Stimulated activated naive CD4-positive, alpha-beta T cell treated with Interleukin-2 at 50 U/mL for 16 hours (primary cell): ENCODE measurements at places on chromosomes 3 and 15.
A peak's percentile ranks its signal among the peaks of the same experiment; 100 is the strongest.

DNA sequence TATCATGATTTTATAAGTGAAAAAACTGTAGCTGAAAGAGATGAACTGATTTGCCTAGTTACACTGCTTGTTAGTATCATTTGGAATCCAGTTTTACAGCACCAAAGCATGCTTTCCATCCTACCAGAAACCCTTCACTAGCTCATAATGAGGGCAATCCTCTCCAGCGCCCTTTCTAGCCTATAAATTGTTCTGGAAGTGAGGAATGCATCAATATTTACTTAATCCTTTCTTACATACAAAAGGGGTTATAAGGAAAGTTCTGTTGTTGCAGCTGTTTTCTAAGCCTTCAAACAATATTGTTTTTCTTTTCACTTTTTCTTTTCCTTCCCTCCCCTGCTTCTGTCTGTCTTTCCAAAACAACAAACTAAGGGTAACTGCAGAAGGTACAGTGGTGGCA, 11.0 kb upstream of the PCCB start:
- DNase-seq: no peak

DNA sequence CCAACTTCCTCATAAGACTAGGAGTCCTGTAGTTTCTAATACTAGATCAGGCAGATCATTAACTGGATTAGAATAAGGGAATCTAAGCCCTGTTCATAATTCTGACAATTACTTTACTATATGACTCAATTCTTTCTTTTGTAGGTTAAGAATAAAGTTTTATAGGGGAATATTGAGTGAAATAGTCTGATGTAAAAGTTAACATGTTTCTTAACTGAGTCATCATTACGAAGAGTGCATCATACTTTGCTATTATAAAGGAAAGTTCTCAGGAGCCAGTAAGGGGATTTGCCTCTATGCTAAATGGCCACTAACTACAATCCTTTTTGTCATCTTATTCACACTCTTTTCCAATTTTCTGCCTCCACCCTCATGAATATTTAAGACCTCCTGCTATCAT, 63.1 kb downstream of the POLQ start:
- DNase-seq: no peak

DNA sequence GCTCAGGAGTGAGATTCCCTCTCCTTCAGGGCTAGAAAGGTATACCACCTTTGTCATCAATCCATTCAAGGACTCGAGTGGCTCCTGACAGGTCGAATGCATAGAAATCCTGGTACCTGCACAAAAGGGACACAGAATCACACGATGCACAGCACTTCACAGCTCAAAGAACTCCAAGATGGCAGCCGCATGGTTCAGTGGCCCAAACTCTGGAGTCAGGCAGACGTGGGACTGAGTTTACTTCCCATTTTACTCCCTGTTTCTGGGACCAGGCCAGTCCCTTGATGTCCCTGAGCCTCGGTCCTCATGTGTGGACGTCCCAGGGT, 536 bp downstream of the WDR73 start:
- no peak for DNase-seq

GRCh38 chr15:73318463-73319351, 50.1 kb downstream of the HCN4 start:
- DNase-seq: no peak

DNA sequence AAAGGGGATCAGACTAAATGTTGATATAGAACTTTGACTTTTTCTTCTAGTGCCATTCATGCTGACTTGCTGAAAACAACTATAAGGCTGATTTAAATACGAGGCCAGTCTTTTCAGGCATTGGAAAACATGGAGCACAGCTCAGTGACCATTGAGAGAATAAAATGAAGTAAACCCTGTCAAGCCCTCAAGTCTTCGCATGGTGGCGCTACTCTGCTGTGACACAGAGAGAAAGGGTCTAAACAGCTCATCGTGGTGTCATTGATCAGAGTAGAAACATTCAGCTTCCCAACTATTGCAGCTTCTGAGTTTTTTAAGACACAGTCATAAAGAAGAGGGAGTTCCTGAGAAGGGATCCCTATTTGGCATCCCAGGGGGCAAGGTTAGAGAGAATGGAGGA, 716.2 kb downstream of the DIPK2A start:
- no peak for DNase-seq

GRCh38 chr3:193023218-193023617, 105.6 kb upstream of the MB21D2 start:
- DNase-seq: no peak

GRCh38 chr3:27533261-27533607, 49.0 kb upstream of the SLC4A7 start:
- DNase-seq: no peak

GRCh38 chr3:171620825-171621434, 160.7 kb upstream of the TNIK start:
- no peak for DNase-seq

DNA sequence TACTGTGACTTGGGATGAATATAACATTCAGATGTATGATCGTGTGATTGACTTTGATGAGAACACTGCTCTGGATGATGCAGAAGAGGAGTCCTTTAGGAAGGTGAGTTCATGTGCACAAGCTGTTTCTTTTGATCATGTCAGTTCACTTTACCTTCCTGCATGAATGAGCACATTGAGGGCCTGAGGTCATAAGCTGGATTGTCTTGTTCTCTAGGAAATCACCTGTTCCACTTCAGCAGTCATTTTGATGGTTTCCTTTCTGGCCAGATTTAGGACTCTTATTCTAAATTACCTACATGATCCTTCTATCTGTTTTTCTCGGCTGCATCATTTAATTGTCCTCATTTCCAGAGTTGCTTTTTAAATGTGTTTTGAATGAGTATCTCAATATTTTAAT, 4.1 kb downstream of the RCN2 start:
- no peak for DNase-seq

DNA sequence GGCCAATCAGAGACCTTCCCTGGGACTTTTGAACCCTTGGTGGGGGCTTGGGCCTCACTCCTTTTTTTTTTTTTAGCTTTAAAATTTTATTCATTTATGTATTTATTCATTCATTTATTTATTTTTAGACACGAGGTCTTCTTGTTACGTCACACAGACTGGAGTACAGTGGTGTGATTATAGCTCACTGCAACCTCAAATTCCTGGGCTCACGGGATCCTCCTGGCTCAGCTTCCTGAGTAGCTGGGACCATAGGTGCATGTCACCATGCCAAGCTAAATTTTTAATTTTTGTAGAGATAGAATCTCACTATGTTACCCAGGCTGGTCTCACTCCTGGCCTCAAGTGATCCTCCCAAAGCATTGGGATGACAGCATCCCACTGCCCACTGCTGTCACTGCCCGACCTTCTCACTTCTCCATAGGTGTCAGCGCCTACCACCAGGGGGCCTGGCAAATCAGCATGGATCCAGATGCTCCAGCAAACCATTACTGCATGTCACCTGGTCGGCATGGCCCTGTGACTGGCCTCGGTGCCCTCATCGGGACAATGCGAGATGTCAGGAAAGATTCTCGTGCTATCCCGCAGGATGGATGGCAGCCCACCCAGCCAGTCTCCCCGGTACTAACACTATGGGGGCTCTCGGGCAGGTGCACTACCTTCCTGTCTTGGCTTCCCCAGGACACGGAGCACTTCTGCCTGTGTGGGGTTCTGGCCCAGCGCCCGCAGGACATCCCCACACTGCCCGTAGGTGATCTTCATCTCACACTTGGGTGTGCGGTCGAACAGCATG, 3.0 kb downstream of the MYL3 start:
- DNase-seq: no peak

- no peak for DNase-seq
Measured at GRCh38 chr3:5376761-5377160, 189.3 kb downstream of the EDEM1 start.

GRCh38 chr3:187130346-187131066, 8.8 kb downstream of the RPL39L start:
- peak; percentile 17 for DNase-seq

- no peak for DNase-seq
Measured at GRCh38 chr3:37147666-37148065, 26.7 kb downstream of the LRRFIP2 start.

- no peak for DNase-seq
Measured at GRCh38 chr3:18247139-18247695, 177.9 kb downstream of the SATB1 start.

GRCh38 chr15:51318382-51319150, 19.8 kb downstream of the CYP19A1 start:
- no peak for DNase-seq

DNA sequence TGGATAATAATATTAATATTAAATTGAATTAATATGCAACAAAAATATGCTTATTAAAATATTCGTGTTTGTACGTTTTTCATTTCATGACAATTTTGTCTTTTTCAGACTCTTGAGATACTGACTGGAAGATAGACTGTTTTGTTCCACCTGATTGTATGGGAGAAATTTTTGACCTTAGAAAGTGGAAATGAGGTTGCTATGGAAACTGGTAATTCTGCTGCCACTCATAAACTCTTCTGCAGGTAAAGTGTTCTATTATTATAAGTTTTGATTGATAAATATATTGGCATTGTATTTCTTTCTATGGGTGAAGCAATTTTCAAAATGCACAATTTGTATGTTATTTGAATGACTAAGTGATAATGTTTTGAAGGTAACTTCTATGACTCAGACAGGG, 55.0 kb downstream of the CNTN6 start:
- no peak for DNase-seq

- DNase-seq: no peak
Measured at GRCh38 chr15:27903405-27903804, 195.7 kb downstream of the OCA2 start.

GRCh38 chr3:48835650-48836366, 11.9 kb downstream of the PRKAR2A start:
- no peak for DNase-seq

DNA sequence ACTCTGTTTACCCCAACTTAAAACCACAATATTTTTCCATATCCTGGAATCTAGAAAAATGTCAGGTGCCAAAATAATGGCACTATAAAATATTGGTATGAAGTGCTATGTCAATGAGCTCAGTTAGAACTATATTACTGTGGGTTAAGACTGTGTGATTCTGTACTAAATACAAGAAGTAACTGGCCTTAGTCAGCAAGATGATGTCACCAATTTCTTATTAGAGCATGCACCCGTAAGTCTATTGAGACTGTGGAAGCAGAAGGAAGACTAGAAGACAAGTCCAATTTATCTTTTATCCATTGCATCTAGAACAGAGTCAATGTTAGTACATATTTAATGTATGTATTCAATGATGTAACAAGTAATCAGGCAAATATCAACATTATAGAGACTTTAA, 25.0 kb downstream of the LRRC58 start:
- DNase-seq: no peak

DNA sequence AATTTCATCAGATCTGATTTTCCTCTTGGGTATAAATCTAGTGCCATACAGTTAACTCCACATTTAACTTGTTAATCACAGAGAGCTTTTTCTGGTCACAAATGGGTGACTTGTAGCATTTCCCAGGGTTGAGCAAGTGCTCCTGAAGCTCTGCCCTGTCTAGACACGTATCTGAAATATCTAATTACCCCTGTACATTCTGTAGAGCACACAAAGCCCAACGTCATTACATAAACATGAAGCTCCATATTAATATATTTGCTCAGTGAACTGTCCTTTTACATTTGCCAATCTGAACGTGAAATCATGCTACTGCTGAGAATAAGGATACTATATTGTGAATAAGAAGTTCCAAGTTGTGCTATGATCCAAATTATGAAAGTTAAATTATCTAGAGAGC, 49.0 kb downstream of the THBS1 start:
- no peak for DNase-seq

GRCh38 chr15:59654046-59654445, 3.3 kb downstream of the GTF2A2 start:
- no peak for DNase-seq

DNA sequence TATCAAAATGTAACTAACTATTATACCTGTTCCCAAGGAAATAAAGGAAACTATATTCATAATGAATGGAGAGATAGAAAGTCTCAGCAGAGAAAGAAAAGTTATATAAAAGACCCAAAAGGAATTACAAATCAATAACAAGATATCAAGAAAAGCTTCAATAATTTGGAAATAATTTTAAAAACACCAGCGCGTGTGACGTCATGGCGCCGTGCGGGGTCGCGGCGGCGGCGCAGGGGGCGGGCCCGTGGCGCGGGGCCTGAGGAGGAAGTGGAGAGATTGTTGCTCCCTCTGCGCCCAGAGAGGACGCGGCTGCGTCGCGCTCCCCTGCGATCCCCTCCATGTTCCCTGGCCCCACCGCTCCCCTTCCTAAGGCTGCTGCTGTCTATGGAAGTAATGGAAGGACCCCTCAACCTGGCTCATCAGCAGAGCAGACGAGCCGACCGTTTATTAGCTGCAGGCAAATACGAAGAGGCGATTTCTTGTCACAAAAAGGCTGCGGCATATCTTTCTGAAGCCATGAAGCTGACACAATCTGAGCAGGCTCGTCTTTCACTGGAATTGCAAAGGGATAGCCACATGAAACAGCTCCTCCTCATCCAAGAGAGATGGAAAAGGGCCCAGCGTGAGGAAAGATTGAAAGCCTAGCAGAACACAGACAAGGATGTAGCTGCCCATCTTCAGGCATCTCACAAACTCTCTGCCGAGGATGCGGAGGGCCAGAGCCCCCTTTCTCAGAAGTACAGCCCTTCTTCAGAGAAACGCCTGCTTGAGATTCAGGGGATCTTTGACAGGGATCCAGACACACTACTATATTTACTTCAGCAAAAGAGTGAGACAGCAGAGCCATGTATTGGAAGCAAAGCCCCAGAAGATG, 4.1 kb downstream of the XCR1 start:
- DNase-seq: no peak

GRCh38 chr15:88465633-88466224, 1.5 kb downstream of the MRPL46 start:
- DNase-seq: no peak

- no peak for DNase-seq
Measured at GRCh38 chr15:49286649-49287404, 116.8 kb downstream of the GALK2 start.

GRCh38 chr15:77104155-77104554, 33.2 kb upstream of the TSPAN3 start:
- no peak for DNase-seq

DNA sequence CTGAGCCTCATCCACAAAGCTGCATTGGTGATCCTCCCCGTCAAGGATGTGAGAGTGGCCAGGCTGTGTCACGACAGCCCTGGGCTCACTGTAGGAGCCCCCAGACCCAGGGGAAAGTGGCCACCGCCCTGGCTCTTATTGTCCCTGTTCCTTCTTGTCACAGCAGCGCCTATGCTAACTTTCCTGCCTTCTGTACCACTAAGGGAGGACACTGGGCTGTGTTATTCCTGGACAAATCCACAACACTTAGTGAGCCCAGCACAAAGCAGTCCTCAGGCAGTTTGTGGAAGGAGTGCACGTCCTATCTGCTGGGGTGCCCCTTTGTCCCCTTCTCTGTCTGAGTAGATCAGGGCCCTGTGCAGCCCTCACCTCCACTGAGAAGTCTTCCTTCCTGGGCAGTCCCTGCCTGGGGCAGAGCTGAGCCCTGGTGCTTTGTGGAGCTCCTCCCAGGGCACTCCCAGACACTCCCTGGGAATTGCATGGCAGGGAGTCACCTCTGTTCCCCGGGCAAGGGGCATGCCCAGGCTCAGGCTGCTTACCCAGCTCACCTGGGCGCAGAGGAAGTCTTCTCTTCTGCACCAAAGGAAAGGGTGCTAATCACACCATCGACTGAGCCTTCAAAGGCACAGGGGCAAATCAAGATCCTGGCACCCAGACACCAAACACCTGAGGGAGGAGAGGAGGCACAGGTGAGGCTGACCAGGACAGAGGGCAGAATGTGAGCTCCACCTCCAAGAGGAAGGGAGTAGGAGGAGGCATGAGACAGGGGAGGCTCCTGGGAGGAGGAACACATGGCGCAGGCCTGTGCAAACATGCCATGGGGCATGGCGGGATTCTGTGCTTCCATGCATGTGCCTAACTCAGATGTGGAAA, 138.7 kb downstream of the KLF13 start:
- DNase-seq: no peak
